ENCODE measurements at places on chromosomes 6 and 20.

GRCh38 chr6:132135409-132135808 lies 184.2 kb upstream of the CCN2 start:
- no peak for DNase-seq
- H3K27ac ChIP-seq: no peak overlapping the region
- peaks cover 22% of the 10 kb centered on the region for H3K4me1 ChIP-seq
- H3K27me3 ChIP-seq: no peaks in the 10 kb centered on the region
- no peak overlapping the region for H3K4me3 ChIP-seq
- no peaks in the 10 kb centered on the region for H3K36me3 ChIP-seq

GRCh38 chr6:163797296-163797845 lies 382.9 kb downstream of the QKI start:
- H3K4me3 ChIP-seq: no peak overlapping the region
- H3K27ac ChIP-seq: no peak overlapping the region
- H3K4me1 ChIP-seq: no peaks in the 10 kb centered on the region
- no peak for DNase-seq
- peaks cover 3% of the 10 kb centered on the region for H3K27me3 ChIP-seq

GRCh38 chr6:93848031-93848742 lies 428.8 kb upstream of the EPHA7 start:
- H3K27ac ChIP-seq: no peak overlapping the region
- H3K4me3 ChIP-seq: no peak overlapping the region
- H3K36me3 ChIP-seq: no peaks in the 10 kb centered on the region
- H3K4me1 ChIP-seq: peaks cover 17% of the 10 kb centered on the region
- no peaks in the 10 kb centered on the region for H3K27me3 ChIP-seq
- DNase-seq: no peak

DNA sequence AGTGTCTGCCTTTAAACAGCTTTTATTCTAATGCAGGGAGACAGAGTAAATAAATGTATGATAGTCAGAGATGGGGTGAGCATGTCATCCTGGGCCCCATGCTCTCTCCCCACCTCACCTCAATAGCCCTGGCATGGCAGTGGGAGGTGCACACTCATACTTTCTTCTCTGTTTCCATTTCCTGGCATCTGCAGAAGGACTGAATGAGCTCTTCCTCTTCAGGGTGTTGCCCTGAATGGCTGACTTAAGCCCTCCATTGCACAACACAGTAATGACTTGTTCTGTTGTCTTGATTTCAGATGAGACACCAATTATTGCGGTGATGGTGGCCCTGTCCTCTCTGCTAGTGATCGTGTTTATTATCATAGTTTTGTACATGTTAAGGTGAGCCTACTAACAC lies 57.0 kb upstream of the GNRH2 start:
- H3K4me1 ChIP-seq: no peaks in the 10 kb centered on the region
- peaks cover 35% of the 10 kb centered on the region for H3K36me3 ChIP-seq
- DNase-seq: no peak
- H3K4me3 ChIP-seq: no peak overlapping the region
- no peaks in the 10 kb centered on the region for H3K27me3 ChIP-seq
- H3K27ac ChIP-seq: peak overlapping the region; percentile 14

DNA sequence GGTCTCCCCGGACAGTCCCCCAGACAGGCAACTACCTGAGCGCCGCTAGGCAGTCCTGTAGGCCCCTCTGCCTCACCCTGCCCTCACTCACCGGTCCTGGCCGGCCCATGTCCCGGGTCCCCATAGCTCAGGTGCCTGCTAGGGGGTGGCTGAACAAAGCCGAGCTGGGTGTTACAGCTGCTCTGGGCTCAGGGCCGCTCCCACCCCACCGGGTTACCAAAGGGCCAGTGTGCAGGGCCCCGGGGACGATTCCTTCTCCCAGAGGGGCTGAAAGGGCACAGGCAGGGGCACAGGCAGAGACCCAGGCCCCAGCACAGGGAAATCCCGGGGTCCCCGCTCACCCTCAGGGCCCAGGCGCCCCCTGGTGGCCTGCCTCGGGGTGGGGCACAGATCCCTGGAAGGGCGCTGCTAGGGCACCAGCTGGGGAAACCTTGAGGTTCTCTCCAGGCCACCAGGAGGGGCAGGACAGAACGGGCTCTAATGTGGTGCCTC lies 118.4 kb downstream of the GRM4 start:
- peaks cover 14% of the 10 kb centered on the region for H3K27me3 ChIP-seq
- H3K4me1 ChIP-seq: peaks cover 27% of the 10 kb centered on the region
- no peaks in the 10 kb centered on the region for H3K36me3 ChIP-seq
- no peak overlapping the region for H3K27ac ChIP-seq
- H3K4me3 ChIP-seq: no peak overlapping the region

GRCh38 chr6:118100717-118101116 lies 193.7 kb downstream of the SLC35F1 start:
- no peak for DNase-seq
- H3K4me3 ChIP-seq: no peak overlapping the region
- no peaks in the 10 kb centered on the region for H3K36me3 ChIP-seq
- no peaks in the 10 kb centered on the region for H3K27me3 ChIP-seq
- peaks cover 15% of the 10 kb centered on the region for H3K4me1 ChIP-seq

- no peaks in the 10 kb centered on the region for H3K36me3 ChIP-seq
- H3K27ac ChIP-seq: no peak overlapping the region
- H3K4me1 ChIP-seq: no peaks in the 10 kb centered on the region
- no peak for DNase-seq
Observed at GRCh38 chr6:56144538-56145324, 102.6 kb downstream of the COL21A1 start.

GRCh38 chr6:100633096-100633777 lies 168.5 kb upstream of the SIM1 start:
- no peaks in the 10 kb centered on the region for H3K27me3 ChIP-seq
- peaks cover 27% of the 10 kb centered on the region for H3K36me3 ChIP-seq
- no peak overlapping the region for H3K4me3 ChIP-seq
- H3K4me1 ChIP-seq: no peaks in the 10 kb centered on the region

GRCh38 chr6:126308362-126308761 lies 31.6 kb upstream of the CENPW start:
- H3K4me1 ChIP-seq: no peaks in the 10 kb centered on the region
- no peaks in the 10 kb centered on the region for H3K36me3 ChIP-seq
- no peak for DNase-seq
- H3K4me3 ChIP-seq: no peak overlapping the region
- H3K27ac ChIP-seq: no peak overlapping the region
- no peaks in the 10 kb centered on the region for H3K27me3 ChIP-seq

DNA sequence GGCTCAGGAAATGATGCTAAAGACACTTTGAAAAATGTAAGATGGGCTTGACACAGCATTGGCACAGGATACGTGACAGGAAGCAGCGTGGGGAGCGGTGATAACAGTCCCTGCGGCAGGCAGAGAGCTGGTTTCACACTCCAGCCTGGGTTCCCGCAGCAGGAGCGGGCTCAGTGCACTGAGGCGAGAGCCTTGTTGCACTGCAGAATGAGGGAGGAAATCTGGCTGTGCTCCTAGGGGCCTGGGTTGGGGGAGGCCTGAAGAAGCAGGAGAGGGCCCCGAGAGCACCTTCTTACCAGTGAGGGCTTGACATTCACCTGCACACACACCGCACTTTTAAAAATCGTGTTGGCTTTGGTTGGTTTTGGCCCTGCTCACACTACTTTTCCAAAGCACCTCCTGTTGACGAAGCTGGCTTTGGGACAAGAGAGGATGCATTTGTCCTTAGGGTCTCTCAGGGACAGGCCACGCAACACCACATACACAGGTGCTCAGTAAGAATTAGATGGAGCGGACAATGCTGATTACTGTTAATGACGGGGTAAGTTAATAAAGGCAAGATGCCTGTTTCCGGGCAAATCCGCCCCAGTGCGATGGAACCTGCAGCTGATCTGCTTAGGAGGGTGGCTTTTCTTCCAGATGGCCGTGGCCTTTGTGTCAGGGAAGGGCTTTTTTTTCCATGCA lies 49.4 kb upstream of the ARMC2 start:
- no peaks in the 10 kb centered on the region for H3K36me3 ChIP-seq
- H3K27ac ChIP-seq: peak overlapping the region; percentile 87
- DNase-seq: no peak
- peaks cover 42% of the 10 kb centered on the region for H3K4me1 ChIP-seq

DNA sequence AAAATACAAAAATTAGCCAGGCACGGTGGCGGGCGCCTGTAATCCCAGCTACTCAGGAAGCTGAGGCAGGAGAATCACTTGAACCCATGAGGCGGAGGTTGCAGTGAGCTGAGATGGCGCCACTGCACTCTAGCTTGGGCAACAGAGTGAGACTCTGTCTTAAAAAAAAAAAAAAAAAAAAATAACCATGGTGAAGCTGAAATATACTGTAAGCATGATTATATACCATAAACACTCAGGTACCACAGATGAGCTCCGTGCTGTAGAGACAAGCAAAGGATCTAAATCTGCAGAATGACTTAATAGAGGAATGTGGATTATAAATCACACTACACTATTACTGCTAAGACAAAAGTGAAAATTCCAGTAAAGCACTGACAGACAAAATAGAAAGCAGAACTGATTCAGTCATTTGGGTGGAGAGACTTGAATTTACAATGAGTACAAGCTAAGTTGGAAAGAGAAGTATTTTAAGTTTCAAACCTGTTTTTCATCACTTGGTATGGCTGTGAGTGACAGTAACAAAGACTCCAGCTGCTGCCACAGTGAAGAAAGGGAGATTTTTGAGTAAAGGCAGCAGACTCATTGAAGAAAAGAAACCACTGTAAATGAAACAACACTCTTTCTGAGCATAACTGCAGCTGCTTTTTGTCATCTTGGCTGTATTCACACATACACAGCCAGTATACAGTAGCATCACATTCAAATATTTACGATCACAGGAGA lies 322.1 kb downstream of the RNGTT start:
- no peak overlapping the region for H3K4me3 ChIP-seq
- no peaks in the 10 kb centered on the region for H3K36me3 ChIP-seq
- peaks cover 10% of the 10 kb centered on the region for H3K4me1 ChIP-seq
- DNase-seq: no peak
- no peaks in the 10 kb centered on the region for H3K27me3 ChIP-seq

DNA sequence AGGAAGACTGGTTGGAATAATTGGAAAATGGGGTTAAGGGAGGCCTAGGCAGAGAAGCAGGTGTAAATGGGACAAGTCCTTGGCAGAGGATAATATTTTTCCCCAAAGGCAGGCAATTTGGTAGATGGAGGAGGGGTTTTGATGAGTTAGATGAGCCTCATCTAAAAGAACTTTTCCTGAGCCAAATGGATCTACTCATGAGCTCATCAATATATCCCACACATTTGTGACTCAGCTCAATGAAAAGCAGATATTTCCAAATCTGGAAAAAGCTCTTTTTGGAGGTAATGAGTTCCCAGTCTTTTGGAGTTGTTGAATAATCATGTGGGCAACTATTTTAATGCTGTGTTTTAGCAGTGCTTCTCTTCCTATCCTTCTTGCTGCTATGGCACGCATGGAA lies 685.5 kb upstream of the CITED2 start:
- DNase-seq: no peak
- H3K36me3 ChIP-seq: no peaks in the 10 kb centered on the region
- no peak overlapping the region for H3K27ac ChIP-seq
- H3K4me3 ChIP-seq: no peak overlapping the region
- H3K4me1 ChIP-seq: peaks cover 6% of the 10 kb centered on the region

GRCh38 chr6:28725890-28726348 lies 197.9 kb downstream of the TRIM27 start:
- peaks cover 14% of the 10 kb centered on the region for H3K4me1 ChIP-seq
- peaks cover 93% of the 10 kb centered on the region for H3K27me3 ChIP-seq
- H3K36me3 ChIP-seq: no peaks in the 10 kb centered on the region
- no peak overlapping the region for H3K4me3 ChIP-seq

- no peak overlapping the region for H3K27ac ChIP-seq
- peaks cover 3% of the 10 kb centered on the region for H3K27me3 ChIP-seq
- H3K4me3 ChIP-seq: no peak overlapping the region
- no peak for DNase-seq
Observed at GRCh38 chr6:46657642-46658041, 4.9 kb downstream of the SLC25A27 start.

GRCh38 chr6:25156123-25156522 lies 123.1 kb upstream of the CARMIL1 start:
- no peak for DNase-seq
- no peak overlapping the region for H3K4me3 ChIP-seq
- no peaks in the 10 kb centered on the region for H3K27me3 ChIP-seq
- no peak overlapping the region for H3K27ac ChIP-seq

- no peaks in the 10 kb centered on the region for H3K36me3 ChIP-seq
- H3K27ac ChIP-seq: no peak overlapping the region
- no peaks in the 10 kb centered on the region for H3K27me3 ChIP-seq
- no peak overlapping the region for H3K4me3 ChIP-seq
- peaks cover 30% of the 10 kb centered on the region for H3K4me1 ChIP-seq
Observed at GRCh38 chr6:139364302-139364981, 10.0 kb downstream of the CITED2 start.

GRCh38 chr6:36248980-36249379 lies 20.9 kb upstream of the PNPLA1 start:
- no peak overlapping the region for H3K4me3 ChIP-seq
- no peak overlapping the region for H3K27ac ChIP-seq
- no peak for DNase-seq
- peaks cover 40% of the 10 kb centered on the region for H3K4me1 ChIP-seq

- H3K27me3 ChIP-seq: peaks cover 6% of the 10 kb centered on the region
- no peak overlapping the region for H3K4me3 ChIP-seq
- H3K27ac ChIP-seq: no peak overlapping the region
- DNase-seq: no peak
- H3K4me1 ChIP-seq: peaks cover 10% of the 10 kb centered on the region
- H3K36me3 ChIP-seq: no peaks in the 10 kb centered on the region
Observed at GRCh38 chr20:36555248-36555647, 13.9 kb downstream of the MYL9 start.

- no peak overlapping the region for H3K27ac ChIP-seq
- no peaks in the 10 kb centered on the region for H3K27me3 ChIP-seq
- peak; percentile 80 for DNase-seq
- H3K36me3 ChIP-seq: no peaks in the 10 kb centered on the region
Observed at GRCh38 chr6:119742188-119742803, 392.7 kb upstream of the MAN1A1 start.

DNA sequence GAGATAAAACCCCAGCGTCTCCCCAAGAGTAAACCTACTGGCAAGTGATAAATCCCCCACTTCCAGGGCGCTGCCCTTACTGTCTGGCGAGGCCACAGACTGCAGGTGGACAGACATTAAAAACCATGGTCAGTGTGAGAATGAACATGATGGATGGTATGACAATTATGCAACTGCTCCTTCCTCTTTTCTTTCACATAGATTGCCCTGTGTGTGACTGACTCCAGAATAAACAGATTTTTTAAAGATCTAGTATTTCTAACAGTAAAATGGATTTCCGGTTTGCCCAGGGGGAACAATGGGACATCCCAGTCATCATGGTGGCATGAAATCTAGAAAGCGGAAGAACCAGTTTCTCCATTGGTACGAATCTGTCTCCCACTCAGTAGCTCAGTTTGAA lies 153.7 kb downstream of the FOXC1 start:
- no peak overlapping the region for H3K4me3 ChIP-seq
- no peak for DNase-seq
- no peak overlapping the region for H3K27ac ChIP-seq
- no peaks in the 10 kb centered on the region for H3K36me3 ChIP-seq
- peaks cover 89% of the 10 kb centered on the region for H3K4me1 ChIP-seq
- peaks cover 3% of the 10 kb centered on the region for H3K27me3 ChIP-seq

DNA sequence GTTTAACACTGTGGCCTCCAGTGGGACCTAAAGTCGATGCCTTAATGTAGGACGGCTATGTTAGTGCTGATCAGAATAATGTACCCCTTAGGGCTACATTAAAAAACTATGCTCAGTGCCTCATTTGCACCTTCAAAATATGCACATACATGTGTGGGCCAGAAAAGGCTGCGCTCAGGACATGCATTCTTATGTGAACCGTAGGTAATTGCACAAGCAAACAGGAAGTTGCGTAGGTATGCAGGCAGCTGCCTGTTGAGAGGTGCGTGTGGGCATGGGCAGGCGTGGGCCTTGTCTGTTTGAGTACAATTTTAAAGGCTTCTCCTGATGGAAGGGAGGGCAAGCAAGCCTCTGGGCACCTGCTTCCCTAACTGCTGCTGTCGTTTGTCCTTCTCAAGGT lies 116.2 kb upstream of the JAG1 start:
- no peak for DNase-seq
- peaks cover 45% of the 10 kb centered on the region for H3K4me1 ChIP-seq
- peaks cover 12% of the 10 kb centered on the region for H3K27me3 ChIP-seq
- peak overlapping the region; percentile 88 for H3K27ac ChIP-seq

All from nephron progenitor cell (in vitro differentiated cells).